ENCODE measurements at places on chromosomes 7 and 10.

DNA sequence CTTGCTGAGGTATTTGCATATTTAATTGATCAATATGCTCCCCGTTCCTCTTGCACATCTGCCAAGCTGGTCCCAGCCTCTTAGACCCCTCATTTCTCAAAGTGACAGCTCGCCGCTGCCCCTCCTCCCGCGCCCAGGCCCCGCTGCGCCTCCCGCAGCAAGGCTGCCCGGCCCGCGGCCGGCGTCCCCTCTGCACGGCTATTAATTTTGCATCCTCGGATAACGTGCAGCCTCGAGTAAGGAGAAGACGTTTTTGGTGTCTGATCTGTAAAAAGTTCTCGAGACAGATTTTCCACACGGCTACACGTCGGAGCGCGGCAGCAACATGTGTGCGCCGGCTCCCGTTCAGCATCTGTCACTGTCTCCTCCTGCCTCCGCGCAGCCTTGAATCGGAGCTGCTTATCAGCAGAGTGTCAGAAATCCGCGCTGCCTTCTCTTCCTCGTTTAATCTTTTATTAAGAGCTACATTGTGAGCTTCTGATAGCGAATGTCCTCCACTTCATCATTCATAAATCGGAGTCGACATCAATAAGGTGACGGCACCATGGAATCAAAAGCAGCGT lies 65.3 kb downstream of the EBF3 start:
- DNase-seq, result no peak

GRCh38 chr7:122791959-122792545 lies 89.3 kb upstream of the RNF148 start:
- DNase-seq, result no peak

DNA sequence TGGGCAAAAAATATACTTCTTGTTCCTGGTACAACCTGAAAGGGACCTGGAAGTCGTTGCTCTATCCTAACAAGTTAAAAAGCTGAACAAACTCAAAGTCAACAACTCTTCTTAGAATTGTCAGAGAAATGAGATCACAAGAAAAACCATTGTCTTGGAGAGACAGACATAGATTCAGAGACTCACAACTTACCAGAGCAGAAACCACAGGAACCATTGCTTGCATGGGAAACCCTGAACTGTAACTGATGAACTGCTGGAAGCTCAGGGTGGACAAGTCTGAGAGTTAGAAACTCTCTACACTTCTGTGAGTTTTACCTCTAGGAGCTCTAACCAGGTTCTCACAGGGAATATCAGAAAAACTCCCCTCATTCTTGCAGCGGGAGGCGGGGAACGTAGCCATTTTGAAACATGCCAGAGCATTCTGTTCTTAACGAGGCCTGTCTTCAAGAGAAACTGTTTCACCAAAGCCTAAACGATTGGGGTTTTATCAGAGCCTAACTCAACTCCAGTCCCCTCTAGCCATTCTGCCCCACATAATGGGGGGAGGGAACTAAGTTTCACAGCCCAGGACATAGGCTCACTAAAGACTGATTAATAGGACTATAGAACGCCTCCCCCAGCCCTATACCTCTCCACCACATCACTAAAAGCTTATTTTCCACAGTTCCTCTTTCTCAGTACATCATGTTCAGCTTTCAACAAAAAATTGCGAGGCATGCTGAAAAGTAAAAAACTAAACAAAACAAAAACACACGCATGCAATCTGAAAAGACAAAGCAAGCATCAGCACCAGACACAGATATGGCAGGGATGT lies 12.0 kb upstream of the GSDME start:
- no peak for DNase-seq

GRCh38 chr10:72248468-72249151 lies 25.1 kb upstream of the DDIT4 start:
- DNase-seq, result peak; percentile 80

- no peak for DNase-seq
These were observed 189.7 kb downstream of the TCF7L2 start for GRCh38 chr10:113139699-113140098.

DNA sequence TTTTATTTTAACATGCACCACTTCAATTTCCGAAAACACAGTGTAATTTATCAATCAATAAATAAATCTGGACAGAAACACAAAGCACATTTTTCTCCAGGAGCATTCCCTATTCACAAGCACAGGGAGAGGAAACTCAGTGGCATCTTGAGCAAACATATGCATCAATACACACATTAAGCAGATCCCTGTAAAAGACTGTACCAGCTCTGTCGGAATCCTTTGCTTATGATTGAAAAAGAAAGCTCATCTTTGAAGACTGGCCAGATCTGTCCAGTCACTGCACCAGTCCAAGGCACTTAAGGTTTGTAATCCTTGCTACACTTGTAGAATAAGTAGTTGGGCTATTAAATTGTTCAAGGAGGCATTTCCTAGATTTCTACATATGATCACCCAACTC lies 343.9 kb downstream of the BMPER start:
- no peak for DNase-seq

DNA sequence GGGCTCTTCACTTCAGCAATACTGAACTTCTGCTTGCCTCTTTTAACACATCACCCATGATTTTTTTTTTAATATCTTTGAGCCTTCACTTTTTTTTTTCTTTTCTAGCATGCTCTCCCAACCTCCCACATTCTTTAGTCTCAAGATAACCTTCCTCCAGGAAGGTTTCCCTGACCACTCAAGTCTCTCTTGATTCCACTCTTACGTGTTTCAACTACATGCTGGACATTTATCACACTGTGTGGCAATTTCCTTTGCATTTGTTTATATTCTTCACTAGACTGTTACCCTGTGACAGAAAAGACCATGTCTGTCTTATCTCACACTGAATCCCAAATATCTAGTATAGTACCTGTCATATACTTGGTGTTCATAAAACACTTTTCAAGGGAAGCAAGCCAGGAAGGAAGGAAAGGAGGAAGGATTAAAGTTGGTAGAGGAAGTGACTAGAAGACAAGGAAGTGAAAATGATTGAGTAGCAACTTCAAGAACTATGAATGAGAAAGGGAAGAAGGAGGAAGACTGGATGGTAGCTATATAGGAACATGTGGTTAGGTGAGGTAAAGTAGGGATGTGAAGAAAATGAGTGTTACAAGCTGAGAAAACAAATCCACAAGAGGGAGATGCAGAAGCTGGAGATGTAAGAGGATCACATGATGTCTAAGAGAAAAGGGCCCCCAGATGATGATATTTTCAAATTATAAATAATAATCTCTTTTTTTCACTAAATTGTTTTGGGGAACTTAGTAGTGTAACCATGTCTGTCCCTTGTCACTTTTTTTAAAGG lies 40.4 kb downstream of the IFIT5 start:
- DNase-seq, result no peak

- DNase-seq, result no peak
These were observed 85.0 kb upstream of the EFCAB10 start for GRCh38 chr7:105666324-105666723.

GRCh38 chr7:131506597-131506996 lies 49.8 kb downstream of the PODXL start:
- DNase-seq, result no peak

GRCh38 chr7:91565499-91566401 lies 301.5 kb downstream of the FZD1 start:
- DNase-seq, result no peak

- no peak for DNase-seq
These were observed 58.5 kb downstream of the BLNK start for GRCh38 chr10:96212911-96213310.

DNA sequence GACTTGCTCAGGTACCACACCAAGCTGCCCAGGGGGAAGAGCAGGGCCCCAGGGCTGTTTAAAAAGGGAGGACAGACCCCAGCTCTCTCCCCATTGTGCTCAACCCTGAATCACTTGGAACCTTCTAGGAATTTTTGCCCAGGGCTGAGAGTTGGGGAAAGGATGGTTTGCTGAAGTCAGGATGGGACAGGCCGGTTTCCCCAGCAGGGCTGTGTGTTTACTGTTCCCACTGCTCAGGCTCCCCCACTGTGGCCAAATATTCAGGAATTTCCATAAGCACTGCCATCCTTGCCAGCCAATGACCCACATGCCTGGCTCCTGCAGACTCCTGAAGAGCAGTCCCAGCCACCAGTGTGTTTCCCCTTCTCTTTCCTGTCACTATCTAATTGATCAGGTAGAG lies 120.7 kb downstream of the WDFY4 start:
- DNase-seq, result no peak

- DNase-seq, result no peak
These were observed 117.5 kb downstream of the SH3PXD2A start for GRCh38 chr10:103737735-103738367.

DNA sequence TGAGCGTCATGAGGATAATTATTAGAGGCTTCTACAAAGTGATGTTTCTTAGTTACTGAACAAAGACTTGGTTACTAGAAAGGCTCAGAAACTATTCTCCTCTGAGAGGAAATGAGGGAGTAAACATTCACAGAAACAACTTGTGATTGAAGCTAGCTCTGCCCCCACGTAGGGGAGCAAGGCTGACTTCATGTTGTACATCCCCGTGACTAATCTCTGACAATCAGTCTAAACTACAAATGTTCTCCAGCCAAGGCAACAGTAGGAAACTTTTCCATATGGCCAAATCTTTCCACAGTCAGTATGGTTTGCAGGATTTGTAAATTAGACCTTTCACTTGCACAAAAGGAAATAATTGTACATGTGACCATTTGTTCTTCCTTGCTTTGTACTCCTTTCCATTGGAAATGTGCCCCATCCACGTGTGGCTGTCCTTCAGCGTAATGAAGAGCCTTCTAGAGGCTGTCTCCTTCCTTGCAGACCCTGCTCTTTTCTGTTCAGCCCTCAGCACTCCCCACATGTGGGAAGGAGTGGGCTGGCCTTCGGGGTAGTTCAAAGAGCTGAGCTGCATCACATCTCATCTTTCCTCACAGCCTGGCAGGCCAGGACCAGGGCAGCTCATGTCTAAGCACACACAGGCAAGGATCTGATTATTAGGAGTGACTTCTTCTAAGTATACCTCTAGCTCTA lies 93.5 kb downstream of the PCGF5 start:
- DNase-seq, result no peak

DNA sequence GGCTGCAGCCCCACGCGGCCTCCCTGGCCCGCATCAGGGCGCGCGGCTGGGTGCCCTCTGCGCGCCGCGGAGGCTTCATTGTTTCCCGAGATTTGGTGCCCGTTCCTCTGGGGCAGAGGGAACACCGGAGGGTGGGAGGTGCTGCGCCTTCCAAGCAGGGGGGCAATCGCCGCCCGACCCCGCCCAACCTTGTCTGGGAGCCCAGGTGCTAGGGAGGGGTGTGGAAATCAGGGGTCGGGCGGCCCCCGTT lies 1.0 kb upstream of the NRP1 start:
- no peak for DNase-seq

GRCh38 chr10:119166564-119166963 lies 1.1 kb upstream of the SFXN4 start:
- no peak for DNase-seq

DNA sequence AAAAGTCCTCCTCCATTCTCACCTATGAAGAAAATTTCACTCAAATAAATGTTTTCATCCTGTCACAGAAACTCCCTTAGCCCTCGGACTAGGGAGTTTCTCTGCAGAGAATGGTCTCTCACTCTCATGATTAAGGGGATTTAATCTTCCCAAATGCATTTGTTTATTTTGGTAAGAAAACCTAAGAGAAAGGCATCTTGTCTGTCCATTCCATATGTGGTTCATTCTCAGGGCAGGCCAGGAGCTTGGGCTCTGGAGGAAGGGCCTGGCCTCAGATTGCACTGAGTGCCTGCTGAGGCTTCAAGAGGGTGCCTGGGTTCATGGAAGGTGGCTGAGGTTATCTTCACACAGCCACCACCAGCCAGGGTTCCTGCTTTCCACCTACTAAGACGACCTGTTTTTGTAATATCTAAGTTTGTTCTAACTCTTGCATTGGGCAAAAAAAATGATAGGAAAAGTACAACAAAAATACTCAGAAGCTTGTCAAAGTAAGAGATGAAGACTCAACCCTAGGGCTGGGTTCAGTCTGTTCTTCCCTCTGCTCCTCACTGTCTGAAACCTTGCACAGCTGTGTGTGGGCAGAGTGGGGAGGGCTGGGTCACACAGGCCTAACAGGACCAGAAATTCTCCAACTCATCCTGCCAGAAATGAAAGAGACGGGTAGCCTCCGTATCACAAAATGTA lies 186.7 kb downstream of the CXCL12 start:
- DNase-seq, result no peak

GRCh38 chr10:114329634-114330365 lies 74.5 kb downstream of the AFAP1L2 start:
- no peak for DNase-seq

DNA sequence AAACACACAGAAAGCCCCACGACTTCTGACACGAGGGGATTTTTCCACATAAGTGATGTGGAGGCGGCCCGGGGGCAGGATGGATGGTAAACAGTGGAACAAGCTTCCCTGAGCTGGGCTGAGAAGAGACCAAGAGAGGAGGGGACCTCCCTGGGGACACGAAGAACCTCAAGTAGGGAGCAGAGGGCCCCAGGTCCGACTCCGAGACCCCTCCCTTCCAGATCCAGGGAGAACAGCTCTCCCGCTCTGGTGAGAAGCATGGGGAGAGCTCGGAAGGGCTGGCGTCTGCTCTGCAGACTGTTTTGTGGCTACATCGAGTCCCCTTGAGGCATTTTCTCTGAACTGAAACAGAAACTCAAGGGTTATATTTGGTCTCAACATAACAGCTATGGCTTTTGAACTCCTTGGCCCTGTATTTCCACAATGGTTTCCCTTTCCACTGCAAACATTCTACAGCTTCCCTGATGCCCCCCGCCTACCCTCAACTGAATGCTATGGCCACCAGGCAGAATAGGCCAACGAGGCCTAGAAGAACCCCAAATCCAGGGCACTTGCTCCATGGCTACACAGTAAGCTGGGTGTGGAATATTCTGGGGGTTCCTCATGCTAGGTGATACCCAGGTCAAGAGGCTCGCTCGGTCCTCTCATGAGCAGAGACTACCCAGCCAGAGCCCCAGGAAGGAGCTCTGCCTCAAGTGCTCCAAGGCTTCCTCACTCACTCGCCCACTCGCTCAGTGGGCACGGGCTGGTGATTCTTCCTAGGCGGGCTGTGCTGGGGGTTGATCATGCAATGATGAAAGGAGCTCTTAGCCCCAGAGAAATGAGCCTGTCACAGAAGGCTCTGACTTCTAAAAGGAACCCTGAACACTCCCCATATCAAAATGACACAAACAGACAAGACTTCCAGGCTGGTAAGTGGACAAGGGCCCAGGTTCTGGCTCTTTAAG lies 47.5 kb downstream of the FAM53B start:
- DNase-seq, result peak; percentile 36

- DNase-seq, result no peak
These were observed 191.1 kb downstream of the ZNF438 start for GRCh38 chr10:30840395-30841050.
